ENCODE measurements at places on chromosomes 13 and 19.
A peak's percentile ranks its signal among the peaks of the same experiment; 100 is the strongest.

DNA sequence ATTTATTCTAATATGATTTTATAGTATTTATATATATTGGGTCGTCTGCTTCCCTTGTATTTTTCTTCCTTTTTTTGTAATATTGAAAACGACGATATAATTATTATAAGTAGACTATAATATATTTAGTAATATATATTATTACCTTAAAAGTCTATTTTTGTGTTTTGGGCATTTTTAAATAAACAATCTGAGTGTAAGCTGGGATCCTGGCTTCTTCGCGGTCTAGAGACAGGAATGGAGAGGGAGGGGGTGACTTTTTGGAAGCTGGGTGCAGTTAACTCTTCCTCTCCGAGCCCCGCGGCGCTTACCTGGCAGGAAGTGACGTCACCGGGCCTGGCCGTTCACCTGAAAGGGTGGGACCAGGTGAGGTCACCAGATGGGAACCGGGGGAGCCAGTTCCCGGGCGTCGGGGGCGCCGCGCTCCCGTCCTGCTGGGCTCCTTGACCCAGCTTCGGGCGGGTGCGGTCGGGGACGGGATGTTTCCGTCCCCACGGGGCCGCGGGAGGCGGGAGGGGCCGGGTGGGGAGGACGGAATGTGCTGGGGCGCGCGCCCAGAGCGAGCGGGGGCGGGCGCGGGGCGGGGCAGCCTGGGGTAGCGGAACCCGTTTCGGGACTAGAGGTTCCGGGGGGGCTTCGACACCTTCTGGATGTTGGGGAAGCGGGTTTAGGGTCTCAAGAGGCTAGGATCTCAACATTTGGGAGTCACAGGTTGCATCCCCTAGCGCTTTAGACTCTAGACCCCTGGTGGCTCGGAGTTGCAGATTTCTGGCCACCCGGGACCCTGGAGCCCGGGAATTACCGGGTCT lies 2.8 kb downstream of the ZFP36 start:
- peak; percentile 94 for DNase-seq

- no peak for DNase-seq
Measured at GRCh38 chr13:27505792-27506191, 55.4 kb upstream of the MTIF3 start.

DNA sequence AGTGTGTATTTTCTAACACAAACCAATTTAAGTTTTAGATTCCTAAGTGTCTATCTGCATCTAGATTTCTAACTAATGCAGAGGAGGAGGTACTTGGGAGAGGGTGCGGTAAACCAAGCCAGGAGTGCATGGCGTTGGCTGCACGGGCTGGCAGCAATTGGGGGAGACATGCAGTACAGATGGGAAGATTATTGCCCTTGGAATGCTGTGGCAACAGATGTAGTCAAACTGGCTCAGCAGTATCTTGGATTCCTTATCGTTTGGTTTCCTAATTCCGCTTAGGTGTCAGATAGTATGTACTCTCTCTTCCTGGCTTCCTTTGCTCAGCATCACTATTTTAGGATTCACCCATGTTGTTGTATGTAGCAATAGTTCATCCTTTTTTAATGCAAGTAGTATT lies 29.4 kb upstream of the STK24 start:
- no peak for DNase-seq

- DNase-seq, result no peak
Measured at GRCh38 chr19:54203151-54203611, 2.5 kb downstream of the RPS9 start.

GRCh38 chr19:12440541-12441316 lies at the start of gene ZNF443:
ZNF443 (minus strand) TSS chr19:12441021; CDS start chr19:12440914, 107 bp downstream.
- DNase-seq, result peak; percentile 98

- DNase-seq, result no peak
Measured at GRCh38 chr19:2353159-2353886, 6.7 kb upstream of the TMPRSS9 start.

DNA sequence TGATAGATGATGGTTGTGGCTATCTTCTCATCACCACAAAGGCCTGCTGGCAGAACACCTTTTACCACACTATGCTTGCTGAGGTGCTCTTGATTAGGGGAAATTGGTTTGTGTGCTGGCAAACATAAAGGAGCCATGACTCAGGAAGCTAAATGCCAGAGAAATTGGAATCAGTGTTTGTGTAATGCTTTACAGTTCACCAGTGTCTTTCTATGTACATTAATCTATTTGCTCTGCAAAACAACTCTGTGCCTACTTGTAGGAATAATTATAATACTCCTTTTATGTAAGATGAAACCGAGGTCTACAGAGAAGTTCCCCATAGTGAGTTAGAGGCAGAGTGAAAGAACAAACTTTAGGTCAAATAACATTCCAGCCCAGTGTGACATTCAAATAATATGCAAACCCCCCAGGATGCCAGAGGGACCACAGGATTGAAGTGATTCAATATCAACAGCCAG lies 390.5 kb upstream of the HTR2A start:
- DNase-seq, result no peak

- DNase-seq, result no peak
Measured at GRCh38 chr13:95217920-95218830, 83.1 kb downstream of the ABCC4 start.

GRCh38 chr13:32537580-32538142 lies 934 bp downstream of the N4BP2L2 start:
- peak; percentile 34 for DNase-seq

DNA sequence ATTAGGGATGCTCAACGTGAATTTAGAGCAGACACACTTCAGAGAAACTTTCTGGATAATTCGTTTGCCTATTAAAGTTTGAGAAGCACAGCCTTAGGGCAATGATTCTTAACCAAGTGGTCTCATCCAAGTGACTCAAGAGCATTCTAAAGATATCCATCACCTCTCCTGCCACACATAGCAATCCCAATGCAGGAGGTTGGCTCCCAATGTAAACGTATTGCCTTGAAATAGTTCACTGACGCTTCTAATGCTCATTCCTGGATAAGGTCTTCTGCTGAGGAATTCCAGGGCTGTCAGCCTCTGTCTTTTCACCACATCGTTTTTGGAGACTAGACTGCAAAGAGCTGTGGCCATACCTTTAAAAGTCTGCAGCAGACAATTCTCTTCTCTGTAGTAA lies 279.8 kb upstream of the DACH1 start:
- DNase-seq, result no peak

DNA sequence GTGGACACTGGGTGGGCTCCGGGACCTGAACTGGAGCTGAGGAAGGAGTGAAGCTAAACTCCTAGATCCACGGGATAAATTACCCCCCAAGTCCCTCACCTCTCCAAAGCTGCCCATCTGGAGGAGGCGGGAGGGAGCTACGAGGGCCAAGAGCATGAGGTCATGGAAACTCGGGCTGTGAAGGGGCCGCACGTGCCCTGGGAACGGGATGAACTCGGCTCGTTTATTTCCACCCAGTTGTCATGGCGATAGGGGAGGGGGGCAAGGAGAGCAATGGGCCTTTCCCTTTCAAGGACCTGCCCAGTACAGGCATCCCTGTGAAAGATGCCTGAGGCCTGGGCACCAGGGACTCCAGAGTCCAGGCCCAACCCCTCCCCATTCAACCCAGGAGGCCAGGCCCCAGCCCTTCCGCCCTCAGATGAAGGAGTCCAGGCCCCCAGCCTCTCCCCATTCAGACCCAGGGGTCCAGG lies 3.8 kb downstream of the PPP1R12C start:
- DNase-seq, result no peak

DNA sequence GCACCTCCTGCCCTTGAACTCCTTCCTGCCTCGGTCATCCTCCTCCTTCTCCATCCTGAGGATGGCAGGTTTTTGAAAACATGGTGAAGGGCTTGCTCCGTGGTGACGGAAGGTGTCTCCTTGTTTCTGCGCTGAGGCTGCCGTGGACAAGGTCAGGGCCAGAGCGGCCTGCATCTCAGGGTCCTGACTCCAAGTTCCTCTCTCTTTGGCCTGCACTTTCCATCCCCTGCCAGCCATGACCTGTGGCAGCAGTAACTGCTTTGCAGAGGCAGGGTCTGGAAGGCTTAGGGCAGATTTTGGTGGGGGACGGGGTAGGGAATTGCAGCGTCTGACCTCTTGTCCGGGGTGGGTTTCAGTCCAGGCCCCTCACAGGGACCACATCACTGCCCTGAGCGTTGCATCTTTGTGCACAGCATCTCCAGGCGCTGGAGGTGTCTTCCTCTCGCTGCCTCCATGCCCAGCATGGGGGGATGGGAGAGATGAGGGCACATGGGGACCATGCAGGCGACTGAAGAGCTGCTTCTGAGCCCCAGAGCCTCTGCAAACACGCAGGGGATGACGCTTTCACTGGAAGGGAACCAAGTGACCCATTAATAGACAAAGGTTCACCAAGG lies 216.8 kb downstream of the TEX29 start:
- no peak for DNase-seq

DNA sequence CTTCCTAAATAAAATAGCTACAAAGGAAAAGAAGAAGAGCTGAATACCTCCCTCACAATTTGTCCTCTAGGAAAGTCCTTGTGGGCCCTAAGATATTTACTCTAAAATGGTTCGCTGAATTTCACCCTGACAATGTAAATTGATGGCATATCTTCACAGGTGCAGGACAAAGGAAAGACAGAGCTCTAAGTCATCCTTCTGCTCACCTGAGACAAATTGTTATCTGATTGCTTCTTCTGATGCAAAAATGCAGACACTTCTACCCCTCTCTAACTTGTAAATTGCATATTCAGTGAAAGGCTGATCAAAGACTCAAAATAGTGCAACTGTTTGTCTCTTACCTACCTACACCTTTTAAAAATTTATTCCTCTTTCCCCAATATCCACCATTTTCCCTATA lies 747.2 kb upstream of the PRR20A start:
- DNase-seq, result no peak

- DNase-seq, result peak; percentile 50
Measured at GRCh38 chr19:13277104-13277809, 127.0 kb downstream of the IER2 start.

DNA sequence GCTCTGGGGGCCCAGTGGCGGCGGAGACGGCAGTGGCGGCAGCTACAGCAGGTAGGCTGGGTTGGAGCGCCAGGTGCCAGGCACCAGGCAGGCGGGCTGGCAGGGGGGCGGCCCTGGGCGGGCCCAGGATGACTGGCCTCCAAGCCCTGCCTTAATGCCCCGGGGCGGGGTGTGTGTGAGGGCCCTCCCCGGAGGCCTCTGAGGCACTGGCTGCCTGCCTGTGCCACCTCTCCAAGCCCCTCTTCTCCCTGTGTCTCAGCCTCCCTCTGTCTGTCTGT lies at the start of gene KLK11:
Gene KLK11, minus strand, starts transcription at position 63 of the 278 bp plus-strand sequence. CDS start 985 bp downstream, outside the sequence.
- no peak for DNase-seq

DNA sequence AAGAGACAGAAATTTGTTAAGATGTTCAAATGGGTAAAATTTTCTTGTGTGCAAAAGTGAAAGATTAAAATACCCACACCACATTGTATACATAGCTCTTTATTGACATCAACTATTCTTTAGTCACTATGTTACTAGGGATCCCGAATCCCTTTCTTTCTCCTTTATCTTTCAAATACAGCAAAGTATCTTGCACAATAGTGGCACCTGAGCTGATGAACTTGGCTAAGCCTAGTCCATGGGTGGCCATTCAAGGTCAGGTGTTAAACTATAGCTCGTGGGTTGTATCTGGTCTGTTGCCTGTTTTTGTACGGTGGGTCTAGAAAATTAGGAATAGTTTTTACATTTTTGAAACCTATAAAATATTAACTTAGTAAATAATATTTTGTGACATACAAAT lies 210.9 kb downstream of the SLITRK6 start:
- no peak for DNase-seq

- DNase-seq, result no peak
Measured at GRCh38 chr19:33150852-33151518, 19.1 kb downstream of the WDR88 start.

DNA sequence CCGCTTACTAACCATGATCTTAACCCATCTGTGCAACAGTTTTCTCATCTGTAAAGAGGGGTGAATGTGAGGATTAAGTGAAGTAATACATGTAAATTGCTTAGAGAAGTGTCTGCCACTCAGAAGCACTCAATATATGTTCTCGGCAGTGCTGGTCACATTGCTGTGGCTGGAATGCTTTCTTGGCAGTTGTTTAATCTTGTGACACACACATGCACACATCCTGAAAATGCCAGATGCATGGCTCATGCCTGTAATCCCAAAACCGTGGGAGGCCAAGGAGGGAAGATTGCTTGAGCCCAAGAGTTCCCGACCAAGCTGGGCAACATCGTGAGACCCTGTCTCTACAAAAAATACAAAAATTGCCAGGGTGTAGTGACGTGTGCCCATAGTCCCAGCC lies 4.9 kb upstream of the DMKN start:
- DNase-seq, result no peak

GRCh38 chr19:50332244-50333038 lies 3.3 kb upstream of the KCNC3 start:
- no peak for DNase-seq

DNA sequence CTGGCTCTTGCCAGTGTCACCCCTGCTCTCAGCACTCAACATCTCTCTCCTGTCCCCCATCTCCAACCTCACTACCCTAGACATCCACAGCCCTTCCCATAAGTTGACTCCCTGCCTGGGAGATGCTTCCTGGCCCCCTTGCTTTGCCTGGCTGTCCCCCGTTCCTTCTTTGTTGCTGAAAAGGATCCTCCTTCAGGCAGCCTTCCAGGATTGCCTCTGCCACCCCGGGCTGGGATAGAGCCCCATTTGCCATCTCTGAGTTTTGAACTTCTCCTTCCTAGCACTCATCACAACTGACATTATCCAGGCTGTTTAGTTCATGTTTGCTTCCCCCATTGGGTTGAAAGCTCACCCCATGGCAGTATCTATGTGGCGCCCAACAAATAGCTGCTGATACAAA lies 20.0 kb downstream of the CPAMD8 start:
- DNase-seq, result no peak

DNA sequence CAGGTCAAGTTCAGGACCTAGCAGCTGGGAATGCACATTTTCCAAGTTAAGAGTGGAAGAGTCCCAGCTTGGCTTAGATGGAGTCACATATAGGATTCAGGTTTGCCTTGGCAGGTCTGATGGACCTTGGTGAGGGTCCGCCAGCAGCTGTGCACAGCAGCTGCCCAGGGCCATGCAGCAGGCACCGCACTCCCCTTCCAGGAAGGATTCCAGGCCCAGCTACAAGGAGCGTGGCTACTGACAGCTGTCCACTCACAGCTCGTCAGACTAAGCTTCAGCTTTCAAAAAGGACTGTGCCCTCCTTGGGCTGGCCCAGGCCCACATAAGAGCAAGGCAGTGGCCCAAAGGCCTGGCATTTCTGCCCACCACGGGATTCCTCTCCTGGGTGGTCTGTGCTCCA lies 68.4 kb downstream of the ALOX5AP start:
- DNase-seq, result no peak

- no peak for DNase-seq
Measured at GRCh38 chr19:9671655-9672054, 3.2 kb downstream of the ZNF562 start.

- no peak for DNase-seq
Measured at GRCh38 chr13:24827799-24828198, 63.8 kb downstream of the RNF17 start.

DNA sequence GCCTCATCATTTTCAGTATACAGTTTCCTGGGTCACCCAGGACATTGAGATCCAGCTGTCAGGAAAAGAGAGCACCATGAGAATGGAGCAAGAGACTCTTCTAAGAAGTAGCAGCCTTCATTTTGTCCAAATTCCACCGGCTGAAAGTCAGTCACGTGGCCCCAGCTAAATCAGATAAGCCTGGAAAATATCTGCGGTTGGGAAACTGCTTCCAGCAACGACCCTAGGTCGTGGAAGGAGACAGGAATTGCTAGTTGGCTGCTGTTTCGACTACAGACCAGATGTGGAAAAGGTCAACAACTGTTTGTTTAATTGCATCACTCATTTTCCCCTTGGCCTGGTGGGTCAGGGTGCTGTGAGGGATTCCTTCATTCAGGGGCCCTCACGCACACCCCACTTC lies 107.0 kb downstream of the ZNF536 start:
- no peak for DNase-seq
